ENCODE measurements at places on chromosomes 7 and 10.

DNA sequence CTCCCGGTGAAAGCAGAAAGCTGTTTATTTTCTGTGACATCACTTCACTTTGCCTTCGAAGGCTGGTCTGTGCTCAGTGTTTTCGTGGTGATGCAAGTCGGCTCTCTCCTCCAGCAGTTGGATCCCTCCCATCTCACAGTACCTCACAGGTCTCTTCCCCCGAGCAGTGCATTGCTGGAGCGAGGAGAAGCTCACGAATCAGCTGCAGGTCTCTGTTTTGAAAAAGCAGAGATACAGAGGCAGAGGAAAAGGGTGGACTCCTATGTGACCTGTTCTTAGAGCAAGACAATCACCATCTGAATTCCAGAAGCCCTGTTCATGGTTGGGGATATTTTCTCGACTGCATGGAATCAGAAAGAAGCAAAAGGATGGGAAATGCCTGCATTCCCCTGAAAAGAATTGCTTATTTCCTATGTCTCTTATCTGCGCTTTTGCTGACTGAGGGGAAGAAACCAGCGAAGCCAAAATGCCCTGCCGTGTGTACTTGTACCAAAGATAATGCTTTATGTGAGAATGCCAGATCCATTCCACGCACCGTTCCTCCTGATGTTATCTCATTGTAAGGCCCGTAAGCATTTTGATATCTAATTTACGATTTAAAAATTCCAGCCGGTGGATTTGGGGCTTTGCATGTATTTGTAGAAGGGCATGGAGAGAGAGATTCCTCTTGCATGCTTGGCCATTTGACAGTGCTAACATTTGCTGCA, at the start of gene LGI1:
Gene LGI1, plus strand, starts transcription at position 136 of the 707 bp plus-strand sequence. Its CDS starts 209 bp downstream, at position 345.
- no peak for DNase-seq

DNA sequence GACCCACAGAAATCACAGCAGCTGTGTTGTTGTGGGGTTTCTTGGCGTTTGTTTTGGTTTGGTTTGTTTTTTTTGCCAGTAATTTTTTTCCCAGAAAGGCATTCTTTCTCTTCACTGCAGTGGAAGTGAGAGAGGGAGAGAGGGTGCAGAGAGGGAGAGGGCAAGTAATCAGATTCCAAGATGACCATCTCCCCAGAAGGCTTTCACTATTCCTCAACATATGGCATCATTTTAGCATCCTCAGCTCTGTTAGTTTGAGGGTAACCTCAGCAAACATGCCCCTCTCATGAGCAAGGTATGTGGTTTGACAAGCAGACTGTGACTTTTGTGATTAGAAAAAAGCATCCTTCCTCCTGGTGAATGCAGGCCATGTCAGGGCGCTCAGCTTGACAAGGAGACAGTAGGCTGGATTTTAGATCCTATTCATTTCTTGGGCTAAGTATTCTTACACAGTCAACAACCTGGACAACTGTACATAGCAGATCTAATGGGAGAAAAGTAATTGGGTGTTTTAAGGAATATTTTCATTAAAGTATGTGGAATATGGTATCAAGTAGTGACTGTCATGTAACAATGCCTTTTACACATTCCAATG, 86.3 kb upstream of the PIK3CG start:
- no peak for DNase-seq

DNA sequence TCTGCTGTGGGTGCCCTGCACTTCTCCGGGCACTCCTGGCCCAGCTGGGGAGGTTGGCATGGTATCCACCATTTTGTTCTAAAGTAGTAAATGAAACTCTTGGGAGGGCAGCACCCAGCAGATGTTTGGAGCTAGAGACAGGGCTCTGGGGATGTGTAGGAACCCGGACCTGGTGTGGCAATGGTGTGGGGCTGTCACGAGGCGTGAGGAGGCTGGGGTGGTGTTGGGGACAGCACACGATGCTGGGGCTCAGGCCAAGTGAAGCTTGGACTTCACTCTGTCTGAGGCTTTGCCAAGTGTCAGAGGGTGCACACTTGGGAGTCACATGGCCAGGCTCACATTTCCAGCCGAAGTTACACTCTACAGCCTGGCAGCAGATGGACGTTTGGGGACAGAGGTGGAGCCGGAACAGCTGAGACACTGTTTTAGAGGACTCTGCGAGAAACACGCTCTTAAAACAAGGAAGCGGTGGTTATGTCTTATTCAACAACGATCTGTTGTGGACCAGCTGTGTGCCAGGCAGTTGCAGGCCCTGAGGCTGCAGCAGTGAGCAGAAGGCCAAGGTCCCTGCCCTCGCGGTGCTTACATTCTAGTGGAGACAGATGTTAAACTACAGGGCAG, 118.2 kb downstream of the CUX1 start:
- DNase-seq: no peak

- no peak for DNase-seq
Measured at GRCh38 chr10:78069151-78069550, 35.5 kb downstream of the RPS24 start.

DNA sequence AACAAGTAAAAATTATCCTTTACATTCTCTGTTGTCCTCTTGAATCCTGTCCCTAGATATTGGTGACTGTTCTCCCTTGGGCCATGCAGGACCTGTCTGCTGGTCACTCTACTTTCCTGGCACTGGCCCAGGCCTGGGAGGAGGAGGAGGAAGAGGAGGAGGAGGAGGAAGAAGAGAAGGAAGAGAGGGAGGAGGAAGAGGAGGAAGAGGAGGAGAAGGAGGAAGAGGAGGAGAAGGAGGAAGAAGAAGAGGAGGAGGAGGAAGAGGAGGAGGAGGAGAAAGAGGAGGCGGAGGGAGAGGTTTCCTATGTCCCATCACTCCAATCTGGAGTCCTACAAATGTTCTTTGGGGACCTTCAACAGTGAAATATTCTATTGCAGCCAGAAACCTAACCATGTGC, 97.3 kb upstream of the NAMPT start:
- no peak for DNase-seq

DNA sequence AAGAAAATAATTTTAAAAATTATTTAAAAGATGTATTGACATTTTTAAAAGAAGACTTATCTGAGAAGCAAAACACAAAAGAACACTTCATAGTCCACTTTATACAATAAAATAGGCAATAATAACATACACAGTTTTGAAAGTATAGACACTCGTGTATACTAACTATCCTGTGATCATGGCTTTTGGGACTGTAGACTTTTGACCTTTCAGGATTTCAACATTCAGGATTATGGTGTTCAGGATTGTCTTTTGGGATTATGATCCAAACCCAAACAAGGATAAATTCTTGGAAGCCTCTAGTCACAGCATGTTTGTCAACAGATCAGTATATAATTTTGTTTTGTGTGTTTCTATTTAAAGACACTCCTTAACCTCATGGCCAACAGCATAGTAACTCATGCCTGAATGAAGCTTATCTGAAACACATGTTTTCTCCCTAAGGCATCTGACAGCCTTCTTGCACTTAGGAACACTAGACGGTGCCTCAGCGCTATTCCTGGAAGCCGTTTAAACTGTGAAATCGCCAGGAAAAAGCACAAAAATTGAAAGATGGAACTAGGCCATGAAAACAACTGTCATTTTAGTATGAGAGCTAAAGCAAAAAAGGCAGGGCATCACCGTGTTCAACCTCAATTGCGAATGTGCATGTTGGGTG, 29.9 kb downstream of the GSAP start:
- DNase-seq: no peak

- no peak for DNase-seq
Measured at GRCh38 chr7:70733090-70733489, 398.9 kb upstream of the GALNT17 start.

DNA sequence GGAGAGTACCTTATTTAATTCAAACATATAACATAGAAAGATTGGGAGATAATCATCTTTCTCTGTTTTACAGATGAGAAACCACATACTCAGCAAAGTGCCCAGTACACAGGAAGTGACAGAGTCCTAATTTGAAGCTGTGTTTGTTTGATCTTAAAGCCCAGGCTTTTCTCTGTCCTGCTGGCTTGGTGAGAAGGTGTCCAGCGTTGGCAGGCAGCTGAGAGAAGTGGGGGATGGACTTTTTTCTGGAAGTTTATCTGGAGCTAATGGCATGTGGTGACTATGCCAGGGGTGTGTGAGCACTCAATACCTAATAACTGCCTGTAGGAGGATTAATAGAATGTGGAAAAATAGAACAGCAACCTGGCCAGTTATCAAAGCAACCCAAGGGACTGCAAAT, 60.8 kb downstream of the NPSR1 start:
- no peak for DNase-seq

DNA sequence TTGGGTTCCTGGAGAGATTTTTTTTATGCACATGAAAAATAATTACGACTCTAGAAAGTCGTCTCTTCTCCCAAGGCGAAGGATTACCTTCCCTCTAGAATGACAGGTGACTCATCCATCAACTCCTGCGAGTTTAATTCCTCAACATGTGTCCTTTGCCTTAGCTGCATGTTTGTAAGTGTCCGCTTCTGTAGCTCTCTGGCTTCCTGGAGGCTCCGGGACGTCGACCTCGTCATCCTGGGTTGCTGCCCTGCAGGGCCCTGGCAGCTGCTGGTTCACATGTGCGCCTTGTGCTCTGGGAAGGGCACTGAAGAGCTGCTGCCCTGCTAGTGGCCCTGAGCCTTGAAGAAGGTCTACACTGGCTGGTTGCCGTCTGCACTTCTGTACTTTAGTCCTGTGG, 210.2 kb downstream of the MLLT10 start:
- DNase-seq: no peak

GRCh38 chr10:28411648-28412047, 108.8 kb upstream of the MPP7 start:
- peak; percentile 21 for DNase-seq

All from stimulated activated naive B cell treated with anti-CD40 and anti-IgM and Interleukin-4, amounts not matched to agents 10 μg/mL and 1 μg/mL and 100 μg/mL, for 72 hours (primary cell).